ENCODE measurements at places on chromosomes 7 and 10.
A peak's percentile ranks its signal among the peaks of the same experiment; 100 is the strongest.

- no peak for DNase-seq
These were observed 57.0 kb upstream of the EFCAB10 start for GRCh38 chr7:105638334-105638733.

DNA sequence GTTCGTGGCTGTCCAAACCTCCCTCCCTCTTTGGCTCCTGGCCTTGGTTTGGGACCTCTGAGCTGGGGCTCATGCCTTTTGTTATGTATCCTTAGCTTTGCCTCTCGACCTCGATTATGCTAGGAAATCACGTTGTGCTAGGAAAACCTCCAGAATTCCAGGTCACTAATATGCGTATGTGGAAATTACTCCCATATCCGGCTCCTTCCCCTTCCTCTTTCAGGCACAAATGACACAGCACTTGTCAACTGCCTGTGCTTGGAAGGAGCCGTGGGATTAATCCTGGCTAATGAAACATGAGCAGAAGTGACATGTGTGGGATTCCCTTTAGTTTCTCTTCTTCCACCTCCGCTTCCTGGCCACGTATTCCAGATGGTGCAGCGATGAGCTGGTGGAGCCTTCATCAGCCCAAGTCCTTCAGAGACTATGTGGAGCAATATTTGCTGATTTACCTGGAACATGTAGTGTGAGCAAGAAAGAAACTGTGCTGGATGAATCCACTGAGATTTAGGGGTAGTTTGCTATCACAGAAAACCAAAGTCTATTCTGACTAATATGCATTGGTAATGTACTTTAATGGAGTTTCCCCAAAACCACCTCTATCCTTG is 149.2 kb downstream of the REEP3 start:
- no peak for DNase-seq

DNA sequence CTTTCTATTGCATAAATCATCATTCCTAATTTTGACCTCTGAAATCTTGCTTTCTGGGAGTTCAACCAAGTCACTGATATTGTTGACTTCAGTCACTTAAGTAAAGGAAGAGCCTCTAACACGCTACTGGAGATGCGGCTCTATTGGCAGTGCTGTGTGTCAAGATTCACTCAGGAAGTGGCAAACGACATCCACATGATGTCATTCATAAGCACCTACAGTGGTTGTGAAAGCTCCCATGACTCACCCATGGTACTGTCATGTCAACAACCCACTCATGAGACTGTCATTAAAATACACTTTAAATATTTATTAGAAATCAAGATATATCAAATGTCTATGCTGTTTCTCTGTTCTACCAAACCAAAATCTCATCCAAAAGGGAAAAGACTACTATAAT is 52.5 kb upstream of the LHFPL3 start:
- no peak for DNase-seq

DNA sequence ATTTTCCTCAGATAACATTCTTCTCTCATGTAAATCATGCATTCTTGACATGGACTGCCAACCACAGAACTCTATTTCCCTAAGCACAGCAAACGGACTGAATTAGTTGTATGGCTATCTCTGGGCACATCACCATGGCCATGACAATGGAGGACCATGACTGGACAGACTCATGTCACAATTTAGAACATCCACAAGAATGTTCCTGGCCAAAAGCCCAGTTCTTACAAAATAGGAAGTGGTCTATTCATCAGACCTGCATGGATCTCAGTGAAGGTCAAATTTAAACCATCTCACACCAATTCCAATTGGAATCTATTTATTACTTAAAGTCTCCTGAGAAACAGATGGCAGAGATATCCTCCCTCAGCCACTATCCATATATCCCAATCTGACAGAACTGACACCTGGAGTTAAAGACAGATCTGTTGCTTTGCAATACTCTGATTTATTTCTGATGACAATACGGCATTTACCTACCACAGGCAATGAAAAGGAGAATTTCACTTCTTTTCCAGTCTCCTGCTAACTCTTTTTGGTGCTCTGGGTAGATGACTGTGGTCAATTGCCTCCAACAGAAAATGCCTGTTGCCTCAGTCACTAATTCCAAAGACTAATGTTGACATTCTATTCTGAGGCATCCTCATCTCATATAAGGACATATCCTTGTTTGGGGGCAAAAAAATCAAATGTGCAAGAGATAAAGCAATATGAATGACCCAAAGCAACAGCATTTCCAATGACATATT is 254.8 kb downstream of the HTR7 start:
- no peak for DNase-seq

GRCh38 chr7:18357691-18358090 is 137.9 kb upstream of the HDAC9 start:
- DNase-seq, result no peak

DNA sequence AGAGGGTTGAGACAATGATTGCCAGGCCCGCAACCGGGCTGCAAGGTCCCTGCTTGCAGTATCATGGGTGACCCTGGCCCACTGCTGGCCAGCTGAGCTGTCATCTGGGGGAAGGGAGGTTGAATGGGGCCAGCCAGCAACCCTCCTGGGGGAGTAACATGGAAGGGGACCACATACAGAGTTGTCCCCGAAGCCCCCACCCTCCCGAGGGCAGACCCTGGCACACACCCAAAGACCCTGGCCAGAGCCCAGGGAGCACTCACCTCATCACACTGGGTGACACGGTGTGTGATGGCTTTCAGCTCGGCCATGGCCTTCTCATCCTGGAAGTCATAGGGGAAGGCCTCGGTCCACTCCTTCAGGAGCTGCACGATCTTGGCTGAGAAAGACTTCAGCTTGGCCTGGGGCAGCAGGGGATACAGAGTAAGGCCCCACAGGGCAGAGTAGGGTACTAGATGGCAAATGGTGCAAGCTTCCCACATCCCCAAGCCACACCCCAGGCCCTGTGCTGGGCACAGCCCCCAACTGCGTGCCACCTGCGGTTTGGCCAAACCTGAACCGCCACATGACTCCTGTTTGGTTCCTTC is 63.4 kb downstream of the CSGALNACT2 start:
- DNase-seq, result peak; percentile 9

GRCh38 chr7:65216469-65216868 is 157.2 kb upstream of the ZNF92 start:
- peak; percentile 68 for DNase-seq

DNA sequence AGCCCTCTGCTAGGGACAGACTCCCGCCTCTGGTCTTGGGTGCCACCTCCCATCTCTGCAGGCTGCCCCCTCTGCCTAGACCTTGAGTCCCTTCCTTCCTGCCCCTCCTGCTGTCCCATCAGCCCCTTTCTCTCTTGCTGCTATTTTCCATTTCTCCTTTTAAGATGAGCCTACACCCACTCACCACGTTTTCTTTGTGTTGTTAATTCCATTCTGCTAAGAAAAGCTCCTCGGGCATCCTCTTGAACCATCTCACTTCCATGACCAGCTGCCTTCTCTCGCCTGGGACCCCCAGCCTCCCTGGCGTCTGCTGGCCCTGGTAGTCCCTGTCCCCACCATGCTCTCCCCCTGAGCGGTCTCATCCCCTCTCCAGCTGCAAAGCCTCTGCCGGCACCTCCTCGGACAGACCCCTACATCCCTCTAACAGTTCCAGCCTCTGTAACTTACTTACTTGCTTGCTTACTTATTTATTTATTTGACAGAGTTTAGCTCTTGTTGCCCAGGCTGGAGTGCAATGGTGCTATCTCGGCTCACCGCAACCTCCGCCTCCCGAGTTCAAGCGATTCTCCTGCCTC is 95.8 kb upstream of the SH2B2 start:
- no peak for DNase-seq

DNA sequence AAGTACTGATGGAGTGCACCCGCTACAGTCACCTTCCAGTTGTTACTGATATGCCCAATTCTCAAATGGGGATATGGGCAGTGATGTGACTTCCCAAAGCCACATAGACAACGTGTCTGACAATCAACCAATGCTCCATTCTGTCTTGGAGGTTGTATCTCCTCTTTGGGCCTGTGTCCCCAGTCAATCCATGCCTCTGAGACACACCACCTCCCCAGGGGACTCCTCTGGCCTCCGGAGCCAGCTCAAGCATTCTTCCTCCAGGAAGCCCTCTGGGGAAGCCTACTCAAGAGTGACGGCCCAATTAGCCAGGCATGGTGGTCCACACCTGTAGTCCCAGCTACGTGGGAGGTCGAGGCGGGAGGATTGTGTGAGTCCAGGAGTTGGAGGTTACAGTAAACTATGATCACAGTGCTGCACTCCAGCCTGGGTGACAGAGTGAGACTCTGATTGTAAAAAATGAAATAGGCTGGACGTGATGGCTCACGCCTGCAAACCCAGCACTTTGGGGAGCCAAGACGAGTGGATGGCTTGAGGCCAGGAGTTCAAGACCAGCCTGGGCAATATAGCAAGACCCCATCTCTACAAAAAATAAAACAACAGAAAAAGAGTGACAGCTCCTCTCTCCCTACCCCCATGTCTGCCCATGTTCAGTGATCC is 99.5 kb upstream of the TNRC18 start:
- DNase-seq, result no peak

Data from mucosa of gallbladder (tissue), 1 donor.